ENCODE measurements at places on chromosomes 1 and 21.

DNA sequence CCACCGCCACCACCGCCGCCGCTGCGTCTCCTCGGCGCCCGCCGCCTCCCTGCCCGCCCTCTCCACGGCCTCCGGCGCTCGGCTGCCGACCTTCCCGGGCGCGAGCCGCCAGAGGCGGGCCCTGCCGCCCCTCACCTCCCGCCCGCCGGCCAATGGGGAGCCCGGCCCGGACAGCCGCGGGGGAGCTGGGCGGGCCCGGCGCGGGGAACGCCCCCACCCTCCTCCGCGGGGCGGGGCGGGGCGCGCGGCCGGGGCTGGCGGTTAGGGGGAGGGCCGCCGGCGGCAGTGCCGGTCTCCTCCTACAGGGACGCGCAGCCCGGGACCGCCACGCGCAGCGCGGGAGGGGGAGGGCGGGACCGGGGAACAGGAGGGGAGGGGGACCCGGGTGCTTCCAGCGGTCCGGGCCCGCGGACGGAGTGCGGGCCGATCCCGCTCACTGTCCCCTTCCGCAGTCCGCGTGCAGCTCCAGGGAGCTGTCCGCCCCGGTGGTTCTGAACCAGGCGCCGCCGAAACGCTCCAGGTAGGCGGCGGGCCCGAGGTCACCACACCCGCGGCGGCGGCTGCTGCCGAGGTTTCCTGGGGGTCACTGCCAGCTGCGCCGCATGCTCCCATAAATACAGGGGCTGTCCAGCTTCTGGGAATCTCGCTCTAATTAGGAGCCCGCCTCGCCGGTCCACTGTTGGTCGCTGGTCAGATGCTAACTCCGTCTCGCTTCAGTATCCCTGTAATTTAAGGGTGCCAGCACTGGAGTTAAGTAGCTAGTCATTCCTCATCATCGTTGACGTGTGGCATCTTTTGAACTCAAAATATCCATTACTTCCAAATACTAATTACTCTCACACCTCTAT lies at the start of gene PGBD5:
Gene PGBD5, minus strand, starts transcription at position 87 of the 848 bp plus-strand sequence. CDS start 404 bp downstream, outside the sequence.
- peak; percentile 87 for DNase-seq

- DNase-seq: no peak
These were observed 155.4 kb downstream of the NFIA start for GRCh38 chr1:61237659-61238358.

- peak; percentile 36 for DNase-seq
These were observed at the start of gene PHGDH for GRCh38 chr1:119711804-119712341. PHGDH (plus strand) TSS chr1:119711934; CDS start chr1:119712023, 89 bp downstream.

GRCh38 chr1:150552128-150552910 lies 3.1 kb downstream of the ADAMTSL4 start:
- no peak for DNase-seq

GRCh38 chr1:113021430-113022085 lies 51.4 kb upstream of the LRIG2 start:
- no peak for DNase-seq

DNA sequence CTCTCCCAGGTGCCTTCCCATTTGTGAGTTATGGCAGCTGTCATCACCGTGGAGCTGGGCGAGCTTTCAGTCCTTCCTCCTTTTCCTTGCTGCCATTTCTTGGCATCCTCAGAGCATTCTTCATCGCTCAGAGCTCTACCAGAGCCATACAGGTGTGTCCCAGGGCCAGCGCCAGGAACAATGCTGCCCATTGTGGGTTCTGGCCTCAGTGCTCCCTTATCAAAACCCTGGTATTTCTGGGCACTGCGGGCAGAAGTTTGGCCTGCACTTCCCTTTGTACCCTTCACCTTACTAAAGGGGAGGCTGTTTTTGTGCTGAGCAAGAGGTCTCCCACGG lies 28.5 kb downstream of the RASSF5 start:
- no peak for DNase-seq

GRCh38 chr1:59673573-59674450 lies 140.9 kb upstream of the HOOK1 start:
- DNase-seq: no peak

DNA sequence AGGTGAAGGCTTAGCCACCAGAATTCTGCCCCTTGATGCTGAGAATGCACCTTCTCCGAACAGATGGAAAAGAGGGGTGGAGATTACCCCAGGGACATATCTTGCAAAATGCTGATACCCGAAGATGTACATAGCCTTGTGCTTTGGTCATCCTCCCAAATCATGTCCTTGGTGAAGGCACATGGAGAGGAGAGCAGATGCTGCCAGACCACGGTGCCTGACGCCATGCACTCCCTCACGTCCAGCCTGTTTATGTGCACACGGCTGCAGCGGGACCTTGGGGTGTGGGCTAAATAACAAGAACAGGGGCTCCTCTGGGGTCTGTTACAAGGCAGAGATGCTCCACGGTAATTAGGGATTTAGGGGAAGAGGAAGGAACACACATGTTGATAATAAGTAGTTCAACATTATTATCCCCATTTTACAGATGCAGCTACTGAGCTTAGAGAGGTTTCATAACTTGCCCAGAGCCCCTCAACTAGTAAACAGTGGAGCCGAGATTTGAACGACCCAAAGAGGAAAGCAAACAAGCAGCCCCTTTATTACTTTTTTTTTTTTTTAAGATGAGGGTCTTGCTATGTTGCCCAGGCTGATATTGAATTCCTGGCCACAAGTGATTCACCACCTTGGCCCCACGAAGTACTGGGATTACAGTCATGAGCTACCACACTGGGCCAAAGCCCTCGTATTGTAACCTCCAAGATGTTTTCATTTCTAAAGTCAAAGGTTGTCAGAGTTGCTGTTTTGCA lies 12.9 kb downstream of the EPHX1 start:
- no peak for DNase-seq

DNA sequence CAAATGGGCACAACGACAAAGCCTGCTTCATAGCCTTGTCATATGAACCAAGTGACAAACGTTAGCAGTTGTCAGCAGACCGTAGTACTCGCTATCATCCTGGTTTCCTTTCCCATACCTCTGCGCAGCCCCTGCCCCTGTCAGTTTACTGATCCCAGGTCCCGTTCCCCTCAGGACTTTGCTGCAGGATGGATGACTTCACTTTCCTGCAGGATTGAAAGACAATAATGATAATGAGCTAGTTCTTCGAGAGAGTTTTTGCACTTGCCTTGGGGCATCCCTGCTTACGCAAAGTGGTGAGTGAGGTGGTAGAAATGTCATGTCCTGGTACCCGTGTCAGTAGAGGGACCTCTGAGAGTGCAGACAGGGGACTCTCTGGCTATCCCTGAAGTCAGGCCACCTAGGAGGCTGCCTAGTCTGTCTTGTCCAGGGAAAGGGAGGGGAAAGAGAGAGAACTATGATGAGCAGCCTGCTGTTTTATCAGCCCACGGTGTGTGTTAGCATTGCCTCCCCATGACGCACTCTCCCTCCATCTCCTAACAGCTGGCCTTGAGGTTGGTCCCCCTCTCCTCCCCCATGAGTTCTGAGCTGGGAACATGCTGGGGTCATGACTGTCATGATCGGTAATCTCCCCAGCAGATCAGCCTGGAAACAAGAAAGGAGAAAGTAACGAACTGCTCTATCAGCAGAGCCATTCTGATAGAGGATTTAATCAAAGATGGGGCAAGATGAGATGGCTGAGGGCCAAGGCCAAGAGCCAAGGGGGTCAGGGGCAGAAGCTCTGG lies 53.7 kb downstream of the ELK4 start:
- no peak for DNase-seq

GRCh38 chr1:160731990-160732389 lies 7.1 kb upstream of the SLAMF7 start:
- no peak for DNase-seq

DNA sequence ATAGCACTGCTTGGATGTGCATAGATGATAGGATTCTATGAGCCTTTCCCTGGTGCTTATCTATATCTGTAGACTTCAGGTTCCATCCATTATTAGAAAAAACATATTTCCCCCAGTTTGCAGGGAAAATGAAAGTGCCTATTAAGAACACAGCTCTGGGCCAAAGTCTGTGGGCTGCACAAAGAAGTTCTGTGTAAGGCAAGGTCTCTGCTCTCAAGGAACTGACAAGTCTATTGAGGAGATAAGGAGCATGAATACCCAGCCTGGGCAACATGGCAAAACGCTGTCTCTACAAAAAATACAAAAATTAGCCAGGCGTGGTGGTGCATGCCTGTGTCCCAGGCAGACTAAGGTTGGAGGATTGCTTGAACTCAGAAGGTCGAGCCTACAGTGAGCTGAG lies 22.3 kb upstream of the SDE2 start:
- no peak for DNase-seq

DNA sequence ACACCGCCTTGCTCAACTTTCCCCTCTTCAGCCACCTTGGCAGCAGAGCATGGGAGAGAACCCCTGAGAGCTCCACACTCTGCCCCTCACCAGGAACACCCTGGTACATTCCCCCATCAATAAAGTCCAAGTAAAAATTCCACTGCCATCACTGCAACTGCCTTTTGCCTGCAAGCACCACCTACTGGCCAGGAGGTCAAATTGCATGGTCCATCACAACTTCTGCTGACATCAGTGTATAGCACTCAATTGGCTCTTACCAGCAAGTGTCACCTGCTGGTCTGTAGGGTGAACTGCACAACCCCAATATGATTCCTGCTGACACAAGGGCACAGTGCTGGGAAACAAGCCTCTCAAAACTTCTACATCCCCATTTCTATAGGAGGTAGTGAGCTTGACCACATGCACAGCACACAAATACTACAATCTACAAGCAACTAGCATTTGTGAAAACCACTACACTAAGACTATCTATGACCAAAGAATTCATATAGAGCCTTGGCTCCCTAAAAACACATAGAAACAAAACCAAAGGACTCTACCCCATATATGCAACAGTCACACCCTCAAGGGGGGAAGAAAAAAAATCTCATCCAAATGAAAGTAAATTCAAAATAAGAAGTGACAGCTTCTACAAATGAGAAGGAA lies 69.2 kb downstream of the FASLG start:
- DNase-seq: no peak

DNA sequence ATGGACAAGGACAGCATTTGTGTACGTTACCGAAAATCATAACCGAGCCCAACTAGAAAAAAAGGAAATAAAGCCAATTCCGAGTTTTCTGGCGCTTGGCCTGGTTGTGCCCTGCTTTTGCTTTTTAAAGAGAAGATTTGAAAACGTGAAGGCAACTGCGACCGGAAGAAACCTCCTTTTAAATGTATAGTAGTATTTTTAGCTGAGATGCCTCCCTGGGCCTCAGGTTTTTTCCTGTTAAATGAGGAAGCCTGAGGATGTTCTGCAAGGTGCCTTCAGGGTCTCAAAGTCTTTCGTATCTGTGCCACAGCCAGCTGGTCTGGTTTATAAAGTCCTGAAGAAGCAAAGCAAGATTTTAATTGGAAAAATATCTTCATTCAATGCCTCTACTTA lies 371 bp upstream of the ODF2L start:
- DNase-seq: no peak

GRCh38 chr1:187763976-187764375 lies 935.2 kb downstream of the PLA2G4A start:
- no peak for DNase-seq

- no peak for DNase-seq
These were observed 1.1 kb downstream of the ZBTB18 start for GRCh38 chr1:244052016-244052727.

DNA sequence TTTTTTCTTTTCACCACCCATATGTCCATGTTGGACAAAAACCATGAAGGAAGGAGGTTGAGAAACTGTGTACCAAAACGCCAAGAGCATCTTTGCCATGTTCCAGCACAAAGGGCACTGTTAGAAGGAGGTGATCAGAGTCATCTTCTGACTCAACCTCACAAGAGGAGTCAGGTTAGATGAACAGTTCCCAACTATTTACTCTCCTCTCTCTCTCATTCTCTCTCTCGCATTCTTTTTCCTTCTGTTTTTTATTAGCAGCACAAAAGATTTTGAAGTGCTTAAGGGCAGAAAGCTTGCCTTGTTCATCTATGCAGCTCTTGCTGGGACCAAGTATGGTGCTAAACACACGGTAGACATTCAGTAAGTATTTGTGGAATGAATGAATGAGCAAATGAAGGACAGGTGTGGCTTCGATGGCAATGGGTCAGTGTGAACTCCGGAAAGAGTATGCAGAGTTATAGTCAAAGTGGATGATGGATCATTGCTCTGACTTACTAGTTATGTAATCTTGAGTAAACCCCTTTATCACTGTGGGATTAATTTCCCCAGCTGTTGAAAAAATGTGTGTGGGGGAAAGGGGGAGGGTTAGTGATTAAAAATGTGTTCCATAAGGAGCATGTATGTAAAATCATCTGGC lies 33.9 kb downstream of the DDR2 start:
- DNase-seq: no peak

- no peak for DNase-seq
These were observed 1.4 kb downstream of the DUSP10 start for GRCh38 chr1:221740369-221740992.

DNA sequence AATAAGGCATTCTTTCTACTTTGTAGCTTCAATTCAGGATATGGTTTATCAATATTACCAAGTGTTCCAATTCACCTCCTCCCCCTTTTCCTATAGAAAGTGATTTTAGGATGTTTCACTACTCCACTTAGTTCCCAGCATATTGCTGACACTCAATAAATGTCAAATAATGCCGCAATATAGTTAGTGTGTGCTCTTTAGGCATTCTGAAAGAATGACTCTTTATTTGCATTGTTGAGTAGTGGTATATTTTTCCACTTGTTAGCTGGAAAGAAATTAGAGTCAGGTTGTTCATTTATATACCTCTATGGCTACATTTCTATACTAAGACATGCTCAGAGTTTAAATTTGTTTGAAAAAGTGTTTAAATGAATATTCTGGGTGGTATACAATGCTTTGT lies 154.6 kb upstream of the C1orf105 start:
- DNase-seq: no peak

GRCh38 chr1:108194051-108194450 lies 6.1 kb downstream of the SLC25A24 start:
- DNase-seq: no peak

- no peak for DNase-seq
These were observed 45.1 kb downstream of the BACE2 start for GRCh38 chr21:41213021-41213420.

DNA sequence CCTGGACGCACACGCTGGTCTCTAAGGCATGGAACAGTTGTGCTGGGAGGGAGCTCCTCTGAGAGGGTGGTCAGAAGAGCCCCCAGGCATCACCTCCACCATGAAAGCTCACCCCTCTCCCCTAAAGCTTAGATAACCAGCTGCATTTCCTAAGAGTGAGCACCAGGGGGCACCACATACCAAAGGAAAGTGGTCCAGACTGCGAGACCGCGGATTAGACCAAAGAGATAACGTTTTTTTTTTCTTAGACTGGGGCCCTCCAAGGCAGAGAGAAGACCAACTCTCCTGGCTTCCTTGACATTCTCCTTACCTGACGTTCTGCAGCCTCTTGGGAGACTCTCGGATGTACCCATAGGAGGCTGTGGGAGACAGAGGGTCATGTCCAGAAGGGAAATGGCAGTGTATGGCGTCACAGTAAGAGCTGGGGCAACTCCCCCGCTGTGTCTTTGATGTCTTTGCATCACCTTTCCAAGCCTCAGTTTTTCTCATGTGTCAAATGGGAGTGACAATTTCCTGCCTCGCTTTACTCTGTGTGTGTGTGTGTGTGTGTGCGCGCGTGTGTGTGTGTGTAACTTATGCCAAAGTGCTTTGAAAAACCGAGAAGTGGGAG lies 12.3 kb upstream of the IFNLR1 start:
- peak; percentile 56 for DNase-seq

GRCh38 chr1:31683997-31684396 lies 19.8 kb downstream of the COL16A1 start:
- no peak for DNase-seq

- no peak for DNase-seq
These were observed 2.5 kb downstream of the ARHGEF19 start for GRCh38 chr1:16209847-16210407.

Data from progenitor cell of endocrine pancreas (in vitro differentiated cells).